Activated B cell treated with CpG ODN at 0.5 μM for 24 hours (primary cell): ENCODE measurements at places on chromosomes 1 and 21.

DNA sequence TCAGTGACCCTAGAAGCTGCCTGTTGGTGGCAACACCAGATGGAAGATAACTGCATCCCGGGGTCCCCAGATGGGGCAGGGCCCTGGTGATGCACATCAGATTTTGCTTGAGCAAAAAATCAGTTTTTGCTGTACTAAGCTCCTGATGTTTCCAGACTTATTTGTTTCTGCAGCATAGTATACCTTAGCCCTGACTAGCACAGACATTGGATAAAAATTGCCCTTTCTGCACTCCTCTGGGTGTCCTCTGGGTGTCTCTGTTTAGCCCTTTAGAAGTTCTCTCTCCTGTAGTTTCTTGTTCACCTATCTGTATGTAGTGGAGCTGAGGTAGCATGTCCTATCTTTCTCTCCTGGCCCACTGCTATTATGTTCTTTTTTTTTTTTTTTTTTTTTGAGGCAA is 30.3 kb upstream of the PLA2G2C start:
- no peak for DNase-seq

DNA sequence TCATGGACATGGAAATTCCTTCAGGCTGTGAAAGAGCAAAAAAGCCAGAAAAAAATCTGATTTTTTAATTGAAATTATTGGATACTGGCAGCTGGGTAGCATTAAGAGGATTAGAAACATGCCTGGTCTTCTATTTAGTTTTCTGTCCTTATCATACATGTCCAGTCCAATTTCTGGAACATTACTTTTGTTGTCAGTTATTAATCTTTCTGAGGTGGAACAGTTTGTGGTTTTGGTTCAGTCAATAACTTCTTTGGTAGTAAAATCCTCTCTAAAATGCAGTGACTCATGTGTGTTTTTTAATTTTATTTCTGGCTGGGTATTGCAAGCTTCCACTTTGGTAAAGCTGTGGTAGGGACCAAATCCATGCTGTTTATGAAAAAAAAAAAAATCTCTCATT is 687.0 kb upstream of the ADGRL2 start:
- DNase-seq = no peak

DNA sequence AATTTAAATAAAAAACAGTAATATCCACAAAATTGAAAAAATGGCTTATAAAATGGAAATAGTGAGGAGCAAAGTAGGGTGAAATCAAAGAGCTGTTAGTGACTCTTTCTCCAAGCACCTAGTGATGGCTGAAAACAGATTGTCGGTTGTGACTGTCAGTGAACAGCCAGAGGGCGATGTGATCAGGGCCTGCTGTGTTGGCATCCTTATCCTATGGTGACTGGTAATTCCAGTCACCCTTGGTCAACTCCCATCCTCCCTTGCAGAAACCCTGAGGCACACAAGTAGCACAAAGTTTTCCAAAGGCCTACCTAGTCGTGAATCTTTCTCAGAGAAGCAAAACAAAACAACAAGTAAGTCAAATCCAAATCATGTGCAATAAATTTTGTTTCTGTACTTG is 599.8 kb upstream of the CXADR start:
- no peak for DNase-seq

DNA sequence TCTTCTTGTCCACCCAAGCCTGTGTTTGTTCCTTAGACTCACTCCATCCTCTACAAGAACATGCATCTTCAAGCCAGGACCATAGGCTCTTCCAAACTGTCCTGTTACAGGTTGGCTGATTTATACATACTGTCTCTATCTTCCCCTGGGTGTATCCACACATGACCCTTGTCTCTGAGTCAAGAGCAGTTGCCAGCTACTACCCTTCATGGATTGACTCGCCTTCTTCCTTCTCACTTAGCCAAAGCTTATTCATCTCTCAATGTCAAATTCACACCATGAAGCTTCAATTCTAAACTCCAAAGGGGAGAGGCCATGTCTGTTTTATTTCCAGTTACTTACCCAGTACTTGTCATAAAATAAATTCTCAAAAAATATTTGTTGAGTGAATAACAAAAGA is 64.1 kb upstream of the CACHD1 start:
- no peak for DNase-seq

DNA sequence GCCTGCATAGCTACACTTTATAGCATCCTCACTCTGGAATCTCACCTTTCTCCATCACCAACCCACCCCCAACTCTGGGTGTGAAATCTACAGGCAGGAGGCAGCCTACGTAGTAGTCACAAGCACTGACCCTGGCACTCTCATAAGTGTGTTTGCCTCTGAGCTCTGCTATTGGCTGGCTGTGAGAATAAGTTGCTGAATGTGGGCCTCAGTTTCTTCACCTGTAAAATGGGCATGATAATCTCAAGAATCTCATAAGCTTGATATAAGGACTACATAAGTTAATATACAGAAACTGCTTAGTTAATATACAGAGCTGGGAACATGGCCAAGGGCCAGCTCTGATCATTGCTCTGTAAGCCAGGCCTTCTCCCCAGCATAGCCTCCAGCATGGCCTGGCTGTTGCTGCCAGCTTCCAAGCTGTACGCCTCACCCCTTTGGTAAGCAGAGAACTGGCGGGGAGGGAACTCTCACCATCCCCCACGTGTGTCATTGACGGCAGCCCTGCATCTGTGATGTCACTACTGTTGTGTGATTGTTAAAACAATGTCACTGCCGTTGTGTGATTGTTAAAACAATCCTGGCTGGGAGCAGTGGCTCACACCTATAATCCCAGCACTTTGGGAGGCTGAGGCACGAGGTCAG is 53.3 kb downstream of the SYF2 start:
- no peak for DNase-seq

DNA sequence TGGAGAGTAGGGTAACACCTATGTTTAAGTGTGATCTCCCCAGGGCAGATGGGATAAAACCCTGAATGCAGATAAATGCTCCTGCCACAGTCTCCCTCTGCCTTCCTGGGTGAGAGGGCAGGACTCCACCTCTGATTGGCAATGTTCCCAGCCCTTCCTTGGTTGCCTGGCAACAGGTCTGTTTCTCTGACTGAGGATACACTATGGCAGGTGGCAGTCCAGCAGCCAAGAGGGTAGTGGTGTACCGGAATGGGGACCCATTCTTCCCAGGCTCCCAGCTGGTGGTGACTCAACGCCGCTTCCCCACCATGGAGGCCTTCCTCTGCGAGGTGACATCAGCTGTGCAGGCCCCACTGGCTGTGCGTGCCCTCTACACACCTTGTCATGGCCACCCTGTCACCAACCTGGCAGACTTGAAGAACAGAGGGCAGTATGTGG is at the start of gene DCDC2B:
Gene DCDC2B, plus strand, starts transcription at position 199 of the 438 bp plus-strand sequence. Its CDS starts 5 bp downstream, at position 204.
- DNase-seq = no peak

- no peak for DNase-seq
Observed at GRCh38 chr1:180577361-180577760, 18.6 kb downstream of the OVAAL start.

GRCh38 chr1:78627321-78627720 is 7.1 kb downstream of the IFI44L start:
- no peak for DNase-seq
